ENCODE measurements at places on chromosomes 2 and 18.

DNA sequence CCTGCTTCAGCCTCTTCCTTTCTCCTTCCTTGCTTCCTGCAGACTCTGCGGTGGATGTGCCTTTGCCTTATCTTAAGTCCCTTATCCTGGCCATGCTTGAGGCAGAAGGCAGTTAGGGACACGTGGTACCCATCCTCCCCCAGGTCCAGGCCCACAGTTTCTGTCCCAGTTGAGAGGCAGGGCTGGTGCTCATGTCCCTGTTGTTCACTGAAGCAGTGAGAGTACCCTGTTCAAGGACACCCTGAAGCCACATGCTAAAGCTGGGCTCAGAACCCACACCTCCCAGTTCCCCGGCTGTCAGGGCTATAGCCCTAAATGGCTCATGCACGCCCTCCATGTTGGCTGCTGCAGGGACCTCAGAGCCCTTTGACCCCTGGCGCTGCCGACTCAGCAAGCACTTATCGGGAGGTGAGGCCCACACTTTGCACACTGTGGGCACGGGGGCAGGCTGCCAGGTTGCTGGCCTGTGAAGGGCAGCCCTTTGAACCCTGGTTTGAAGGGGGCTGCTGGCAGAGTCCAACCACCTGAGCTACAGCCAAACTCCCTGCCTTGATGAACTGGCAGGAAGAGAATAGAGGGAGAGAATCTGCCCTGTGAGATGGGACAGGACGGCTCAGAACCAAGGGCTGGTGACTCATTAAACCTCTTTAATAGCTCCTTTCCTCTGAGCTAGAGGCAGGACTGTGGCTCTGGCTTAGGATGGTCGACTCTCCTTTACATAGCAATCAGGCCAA, 6.3 kb downstream of the KHK start:
- no peak for DNase-seq

DNA sequence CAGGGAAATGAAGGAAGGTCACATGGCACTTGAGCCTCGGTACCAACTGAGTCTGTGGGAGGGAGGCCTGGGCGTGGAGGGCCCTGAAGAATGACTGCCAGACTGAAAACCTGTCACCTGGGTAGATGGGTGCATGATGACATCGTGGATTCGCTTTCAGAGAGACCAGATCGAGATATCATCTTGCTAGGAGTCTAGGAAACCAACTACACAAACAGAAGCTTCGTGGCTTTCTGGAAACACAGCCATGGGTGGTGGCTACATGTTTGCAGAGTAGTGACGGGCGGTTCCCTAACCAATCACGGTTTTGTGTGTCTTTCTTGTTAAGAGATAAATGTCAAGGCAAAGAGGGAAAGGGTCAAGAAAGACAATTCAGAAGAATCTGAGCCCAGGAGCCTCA, 155.0 kb downstream of the EIPR1 start:
- no peak for DNase-seq

DNA sequence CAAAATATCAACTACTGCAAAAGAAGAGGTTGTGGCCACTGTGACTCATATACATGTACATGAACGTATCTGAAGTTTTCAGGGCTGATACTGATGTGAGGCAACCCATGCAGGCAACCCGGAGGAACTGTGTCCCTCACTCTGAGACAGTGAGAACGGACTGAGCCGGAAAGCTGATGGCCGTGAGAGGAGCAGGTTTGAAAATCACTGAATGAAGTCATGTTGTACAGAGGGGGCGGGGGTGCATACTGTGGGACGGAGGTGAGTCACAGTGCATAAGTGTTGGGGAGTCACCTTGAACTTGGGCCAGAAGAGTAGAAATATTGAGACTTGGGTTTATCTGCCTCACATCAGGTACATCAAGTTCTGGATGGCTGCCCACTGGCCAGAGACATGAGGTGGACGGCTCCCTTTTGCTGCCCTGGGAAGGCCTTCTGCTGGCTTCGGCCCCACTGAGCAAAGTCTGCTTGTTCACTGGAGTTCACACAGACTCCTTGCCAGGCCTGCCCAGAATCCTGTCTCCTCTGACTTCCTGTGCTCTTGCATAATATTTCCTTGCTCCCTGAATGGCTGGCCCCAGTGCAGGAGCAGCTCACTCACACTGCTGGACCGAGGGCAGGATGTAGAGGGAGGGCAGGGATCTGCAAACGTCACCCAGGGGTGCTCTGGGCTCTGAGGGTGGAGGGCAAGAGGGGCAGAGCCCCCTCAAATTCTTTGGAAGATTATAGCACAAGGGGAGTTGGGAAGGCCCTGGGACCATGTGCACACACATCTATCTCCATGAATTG, 18.1 kb downstream of the EPAS1 start:
- no peak for DNase-seq

GRCh38 chr2:226772389-226773179, 27.0 kb downstream of the IRS1 start:
- DNase-seq, result no peak

- DNase-seq, result no peak
Measured at GRCh38 chr2:176135035-176135440, 5.5 kb downstream of the HOXD8 start.

GRCh38 chr18:37527395-37527794, 38.2 kb downstream of the CELF4 start:
- DNase-seq, result no peak

DNA sequence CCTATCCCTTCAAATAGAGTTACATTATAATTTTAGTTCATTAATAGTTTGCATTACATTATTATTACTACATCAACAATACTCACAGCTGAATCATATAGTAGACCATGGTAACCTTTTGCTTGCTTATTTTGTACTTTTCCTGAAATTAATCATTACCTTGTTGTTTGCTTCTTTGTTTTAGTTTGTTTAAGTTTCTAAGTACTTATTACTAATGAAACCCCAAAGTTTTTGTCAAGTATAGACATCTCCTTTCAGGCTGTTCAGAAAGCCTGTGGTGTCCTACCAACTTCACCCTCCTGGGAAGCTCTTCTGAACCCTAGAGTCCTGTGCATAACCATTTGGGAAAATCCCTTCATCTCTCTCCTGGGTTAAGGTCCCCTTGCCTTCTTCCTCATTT, 43.5 kb upstream of the LAPTM4A start:
- no peak for DNase-seq

DNA sequence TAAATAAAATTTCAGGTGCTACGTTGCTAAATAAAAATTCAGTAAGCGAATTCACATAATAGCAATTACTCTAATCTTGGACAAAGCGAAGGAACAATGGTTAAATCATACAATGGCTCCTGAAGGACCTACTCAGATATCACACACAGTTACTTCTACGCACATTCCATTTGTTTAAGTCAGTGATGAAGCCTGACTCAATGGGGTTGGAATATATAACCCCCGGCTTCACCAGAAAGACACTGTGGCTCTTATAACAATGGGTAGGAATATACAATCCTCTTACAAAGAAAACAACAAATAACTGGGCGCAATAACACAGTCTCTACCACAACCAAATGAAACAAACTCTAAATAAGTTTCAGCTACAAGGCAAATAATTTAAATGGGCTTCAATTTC, 349.5 kb downstream of the IRS1 start:
- DNase-seq, result no peak

DNA sequence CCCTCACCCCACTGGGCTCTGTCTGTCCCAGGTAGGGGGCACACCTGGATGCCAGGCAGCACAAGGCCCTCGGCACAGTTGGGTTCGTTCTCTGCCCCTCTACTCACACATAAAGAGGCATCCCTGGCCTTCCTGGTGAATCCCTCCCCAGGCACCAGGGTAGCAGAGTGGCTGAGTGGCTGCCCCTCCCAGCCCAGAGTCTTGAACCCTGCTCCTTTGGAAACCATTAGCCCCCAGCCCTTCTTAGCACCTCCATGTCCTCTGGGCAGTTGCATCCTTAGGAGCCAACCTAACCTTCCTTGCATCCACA, 2.0 kb downstream of the GPC1 start:
- DNase-seq, result no peak

DNA sequence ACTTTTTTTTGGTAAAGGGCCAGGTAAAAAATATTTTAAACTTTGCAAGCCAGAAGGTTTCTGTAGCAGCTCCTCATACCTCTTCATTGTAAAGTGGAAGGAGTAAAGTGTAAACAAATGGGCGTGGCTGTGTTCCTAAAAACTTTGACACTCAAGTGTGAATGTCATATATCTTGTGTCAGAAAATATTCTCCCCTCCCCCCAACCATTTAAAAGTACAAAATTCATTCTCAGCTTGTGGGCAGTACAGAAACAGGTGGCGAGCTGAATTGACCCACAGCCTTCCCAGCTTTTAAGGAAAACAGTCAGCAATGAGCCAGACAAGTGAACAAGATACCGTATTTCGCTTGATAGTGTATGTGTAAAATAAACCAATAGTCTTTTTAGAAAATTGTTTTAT, 4.0 kb downstream of the YPEL5 start:
- DNase-seq, result no peak

DNA sequence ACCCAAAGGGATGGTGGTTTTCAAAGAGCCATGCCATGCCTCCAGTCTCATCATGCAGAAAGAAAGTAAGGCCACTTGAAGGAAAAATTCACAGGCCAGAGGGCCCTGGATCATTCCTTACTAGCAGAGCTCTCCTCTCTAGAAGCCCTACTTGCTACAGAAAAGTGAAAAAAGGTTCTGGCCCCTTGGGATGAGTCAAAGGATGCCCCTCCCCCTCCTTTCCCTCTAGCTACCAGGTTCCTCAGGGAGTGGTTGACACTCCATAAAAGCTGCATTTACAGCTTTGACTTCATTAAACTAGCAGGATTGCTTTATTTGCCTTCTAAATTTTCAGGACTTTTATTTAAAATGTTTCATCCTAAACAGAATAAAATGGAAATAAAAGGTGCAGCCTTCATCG, 21.2 kb downstream of the OSR1 start:
- DNase-seq, result no peak

- DNase-seq, result no peak
Measured at GRCh38 chr2:69693059-69693774, 48.7 kb upstream of the ANXA4 start.

DNA sequence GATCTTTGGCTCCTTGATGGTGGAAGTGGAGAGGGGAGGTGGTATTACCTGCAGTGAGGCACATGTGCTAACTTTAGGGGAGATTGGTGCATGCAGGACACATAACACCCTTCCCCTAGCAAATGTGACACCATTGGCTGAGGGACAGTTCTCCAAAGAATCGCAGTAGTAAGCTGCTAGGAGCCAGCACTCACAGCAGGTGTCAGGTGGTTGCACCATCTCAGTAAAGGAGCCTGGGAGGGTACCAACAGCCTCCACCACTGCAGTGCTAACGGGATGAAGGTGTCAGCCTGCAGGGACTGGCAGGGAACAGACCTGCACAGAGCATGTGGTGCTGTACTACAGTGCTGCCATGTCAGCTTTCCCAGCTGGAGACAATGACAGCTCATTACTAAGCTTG, 127.3 kb upstream of the PIEZO2 start:
- no peak for DNase-seq

- no peak for DNase-seq
Measured at GRCh38 chr2:12262681-12263436, 453.9 kb upstream of the TRIB2 start.

All from iPS DF 19.7 (cell line).